Activated T-cell treated with anti-CD3 and anti-CD28 coated beads for 48 hours (primary cell): ENCODE measurements at places on chromosomes 13 and 19.

- DNase-seq, result no peak
These were observed 72.6 kb downstream of the DNAJC3 start for GRCh38 chr13:95749545-95749944.

DNA sequence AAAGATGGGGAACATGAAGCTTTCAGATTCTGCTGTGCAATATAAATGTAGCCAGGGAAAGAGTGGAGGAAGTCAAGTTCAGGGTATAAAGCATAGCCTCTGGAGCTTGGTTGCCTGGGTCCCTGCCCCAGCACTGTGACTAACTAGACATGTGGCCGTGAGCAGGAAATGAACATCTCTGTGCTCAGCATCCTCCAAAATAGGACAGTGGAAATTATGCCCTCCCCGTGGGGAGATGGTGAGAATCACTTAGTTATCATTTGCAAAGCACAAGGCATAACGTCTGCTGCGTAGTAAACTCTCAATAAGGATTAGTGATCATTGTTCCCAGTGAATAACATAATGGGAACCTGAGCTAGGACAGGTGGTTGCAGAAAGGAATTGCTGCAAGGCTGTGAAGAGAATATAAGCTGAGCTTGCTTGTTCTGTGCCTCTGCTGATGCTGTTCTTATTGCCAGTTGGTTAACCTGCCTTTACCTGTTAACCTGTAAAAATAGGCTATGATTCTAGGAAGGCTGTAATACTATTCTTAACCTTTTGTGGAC, 441.0 kb downstream of the COG6 start:
- peak; percentile 19 for DNase-seq

DNA sequence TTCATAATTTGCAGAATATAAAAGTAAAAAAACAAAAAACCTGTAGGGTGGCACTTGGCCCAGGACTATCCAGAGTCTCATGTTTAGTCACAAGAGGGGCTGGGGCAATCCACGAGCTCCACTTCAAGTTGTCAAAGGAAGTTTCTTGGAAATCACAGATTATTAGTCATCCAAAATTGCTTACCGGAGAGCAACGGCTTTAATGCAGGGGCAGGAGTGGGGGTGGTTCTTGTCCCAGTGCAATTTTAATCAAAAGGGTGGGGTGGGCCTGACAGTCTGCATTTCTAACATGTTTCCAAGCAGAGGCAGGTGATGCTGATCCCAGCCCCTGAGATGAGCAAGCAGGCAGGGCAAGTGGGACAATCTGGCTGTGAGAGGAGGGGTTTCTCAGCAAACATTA, 233.9 kb downstream of the ABCC4 start:
- DNase-seq, result no peak

DNA sequence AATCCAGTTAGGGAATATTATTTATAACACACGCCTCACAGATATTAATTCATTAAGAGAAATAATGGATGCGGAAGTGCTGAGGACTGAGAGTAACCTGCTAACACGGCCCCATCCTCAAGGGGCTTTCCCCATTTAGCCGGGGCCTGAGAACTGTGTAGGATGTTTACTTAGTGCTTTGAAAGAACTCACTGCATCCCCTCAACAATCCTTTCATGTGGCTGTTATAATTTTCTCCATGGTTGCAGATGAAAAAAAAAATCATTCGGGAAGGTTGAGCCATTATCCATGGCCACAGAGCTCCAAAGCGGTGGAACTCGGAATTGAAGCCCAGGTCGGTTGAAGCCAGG, 98.2 kb downstream of the ING1 start:
- DNase-seq, result no peak

- DNase-seq, result no peak
These were observed 530.4 kb downstream of the MYO16 start for GRCh38 chr13:109159650-109160309.

DNA sequence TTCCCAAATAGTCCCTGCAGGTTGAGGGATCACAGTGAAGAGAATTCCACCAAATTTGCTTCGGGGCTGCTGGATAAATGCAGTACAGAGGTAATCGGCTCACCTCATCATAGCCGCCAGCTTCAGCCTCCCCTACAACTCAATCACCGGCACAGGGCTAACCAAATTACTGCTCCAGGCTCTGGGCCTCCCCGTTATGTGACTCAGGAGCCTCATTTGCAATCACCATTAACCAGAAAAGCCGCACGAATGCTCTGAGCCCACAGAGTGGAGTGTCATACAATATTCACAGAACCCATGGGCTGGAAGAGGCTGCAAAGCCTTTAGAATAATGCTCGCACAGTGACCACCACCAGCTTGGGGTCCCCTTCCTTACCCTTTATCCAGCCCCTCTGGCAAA, 4.9 kb downstream of the SIAH3 start:
- DNase-seq, result no peak

DNA sequence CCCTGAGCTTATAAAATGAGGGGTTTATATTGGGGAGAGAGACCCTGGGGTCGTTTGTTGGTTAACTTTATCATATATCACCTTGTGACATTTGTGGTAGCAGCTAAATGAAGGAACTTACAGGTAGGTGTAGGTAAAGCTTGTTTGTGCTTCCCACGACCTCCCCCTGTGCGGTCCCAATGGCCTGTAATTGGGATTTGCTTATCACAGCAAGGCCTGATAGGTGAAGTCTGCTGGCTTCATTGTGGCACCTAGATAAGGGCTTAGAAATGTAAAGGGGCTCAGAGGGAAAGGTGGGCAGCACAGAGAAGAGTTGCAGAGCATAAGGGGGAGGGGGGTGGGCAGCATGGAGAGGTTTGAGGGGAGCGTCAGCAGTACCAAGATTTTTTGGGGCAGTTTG, 35.5 kb upstream of the MLNR start:
- DNase-seq, result no peak

GRCh38 chr19:961866-962620, 22.1 kb upstream of the WDR18 start:
- no peak for DNase-seq

- DNase-seq, result no peak
These were observed 98.8 kb downstream of the EPSTI1 start for GRCh38 chr13:42893214-42893671.

DNA sequence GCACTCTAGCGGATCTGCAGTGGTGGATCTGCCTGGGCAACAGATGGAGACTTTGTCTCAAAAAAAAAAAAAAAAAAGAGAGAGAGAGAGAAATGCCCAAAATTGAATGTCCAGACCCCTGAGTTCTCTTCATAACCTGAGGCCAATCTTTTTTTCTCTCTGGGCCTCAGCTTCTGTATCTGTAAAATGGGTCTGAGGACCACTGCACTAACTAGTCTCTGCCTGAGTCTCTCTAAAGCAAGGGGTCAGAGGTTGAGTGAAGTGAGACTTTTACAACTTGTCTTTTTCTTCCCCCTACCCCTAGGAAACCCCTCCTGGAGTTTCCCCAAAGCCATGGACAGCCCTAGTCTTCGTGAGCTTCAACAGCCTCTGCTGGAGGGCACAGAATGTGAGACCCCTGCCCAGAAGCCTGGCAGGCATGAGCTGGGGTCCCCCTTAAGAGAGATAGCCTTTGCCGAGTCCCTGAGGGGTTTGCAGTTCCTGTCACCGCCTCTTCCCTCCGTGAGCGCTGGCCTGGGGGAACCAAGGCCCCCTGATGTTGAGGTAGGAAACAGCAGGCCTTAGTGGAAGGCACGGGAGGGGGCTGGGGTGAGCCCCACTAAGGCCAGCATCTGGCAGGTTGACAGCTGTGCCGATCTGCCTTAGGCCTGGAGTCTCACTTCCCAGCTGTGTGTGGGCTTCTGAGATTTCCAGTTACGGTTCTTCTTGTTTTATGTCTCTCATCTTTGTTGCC, 1.8 kb downstream of the TMEM91 start:
- DNase-seq, result no peak

DNA sequence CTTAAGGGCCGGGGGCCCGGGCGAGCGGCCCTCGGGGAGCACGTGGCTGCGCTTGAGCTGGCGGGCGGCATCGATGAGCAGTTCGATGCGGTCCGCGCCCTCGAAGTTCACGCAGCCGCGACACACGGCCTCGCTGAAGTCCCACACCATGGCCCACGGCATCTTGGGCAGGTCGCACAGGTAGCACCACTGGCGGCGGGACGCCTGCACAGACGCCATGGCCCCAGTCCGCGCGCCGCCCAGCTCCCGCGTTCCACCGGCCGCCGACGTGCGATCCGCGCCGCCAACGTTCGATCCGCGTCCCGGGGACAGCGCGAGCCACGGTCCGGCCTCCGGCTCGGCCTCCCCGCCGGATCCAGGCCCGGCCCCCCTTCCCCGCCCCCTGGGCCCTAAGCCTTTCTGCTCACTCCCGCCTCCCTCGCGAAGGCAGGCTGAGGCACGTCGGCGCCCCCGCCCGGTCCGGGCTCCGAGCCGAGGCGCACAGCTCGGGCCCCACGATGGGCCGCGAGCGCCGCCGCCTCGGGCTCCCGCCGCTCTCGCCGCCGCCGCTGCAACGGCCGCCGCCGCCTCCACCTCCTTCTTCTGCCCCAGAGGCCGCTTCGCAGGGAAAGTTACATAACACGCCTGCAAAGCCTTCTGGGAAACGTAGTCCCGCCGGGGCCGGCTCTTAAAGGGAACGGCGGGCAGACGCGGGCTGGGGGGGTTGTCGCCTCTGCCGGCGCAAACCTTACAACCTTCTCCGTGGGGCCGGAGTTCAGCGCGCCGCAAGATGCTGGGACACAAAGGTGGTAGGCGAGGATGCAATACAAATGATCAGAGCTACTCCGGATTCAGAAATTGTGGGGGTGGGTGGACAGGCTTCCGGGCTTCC, at the start of gene IRF2BP1:
TSS of gene IRF2BP1 (minus strand) at position 586 of the 871 bp plus-strand sequence. CDS start at position 219, 367 bp downstream.
- DNase-seq, result peak; percentile 82

DNA sequence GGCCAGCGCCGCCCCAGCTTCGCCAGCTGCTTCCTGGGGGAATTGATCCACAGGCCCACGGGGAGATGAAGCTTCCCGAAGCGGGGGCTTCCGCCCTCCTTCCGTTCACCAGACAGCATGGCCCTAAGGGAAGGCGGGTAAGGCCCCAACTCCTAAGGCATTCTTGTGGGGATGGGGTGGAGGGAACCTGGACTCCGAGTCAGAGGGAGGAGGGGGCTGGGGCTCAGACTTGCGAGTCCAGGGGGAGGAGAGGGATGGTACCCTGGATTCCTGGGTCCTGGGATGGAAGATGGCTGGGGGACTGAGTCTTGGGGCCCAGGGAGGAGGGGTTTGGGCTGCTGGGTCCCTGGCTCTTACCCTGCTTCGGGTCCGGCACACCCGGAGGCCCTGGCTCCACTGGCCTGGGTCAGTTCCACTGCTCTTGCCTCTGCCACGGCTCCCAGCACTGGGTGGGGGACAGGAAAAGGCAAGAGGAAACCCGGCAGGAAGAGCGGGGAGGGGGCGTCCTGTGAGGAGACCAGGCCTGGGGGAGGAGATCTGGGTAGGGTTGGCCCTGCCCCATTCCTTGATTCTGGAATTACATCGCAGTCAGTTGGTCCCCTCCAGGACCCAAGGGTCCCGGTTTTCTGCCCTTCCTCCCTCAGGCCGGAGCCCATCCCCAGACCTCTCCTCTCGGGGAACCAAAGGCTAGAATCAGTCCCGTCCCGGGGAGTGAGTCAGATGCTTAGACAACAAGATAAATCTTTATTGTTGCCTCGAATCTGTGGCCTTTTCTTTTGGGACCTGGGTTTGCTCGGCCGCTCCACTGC, at the start of gene RASIP1:
TSS of gene RASIP1 (minus strand) at position 447 of the 809 bp plus-strand sequence. CDS start at position 119, 328 bp downstream.
- no peak for DNase-seq

DNA sequence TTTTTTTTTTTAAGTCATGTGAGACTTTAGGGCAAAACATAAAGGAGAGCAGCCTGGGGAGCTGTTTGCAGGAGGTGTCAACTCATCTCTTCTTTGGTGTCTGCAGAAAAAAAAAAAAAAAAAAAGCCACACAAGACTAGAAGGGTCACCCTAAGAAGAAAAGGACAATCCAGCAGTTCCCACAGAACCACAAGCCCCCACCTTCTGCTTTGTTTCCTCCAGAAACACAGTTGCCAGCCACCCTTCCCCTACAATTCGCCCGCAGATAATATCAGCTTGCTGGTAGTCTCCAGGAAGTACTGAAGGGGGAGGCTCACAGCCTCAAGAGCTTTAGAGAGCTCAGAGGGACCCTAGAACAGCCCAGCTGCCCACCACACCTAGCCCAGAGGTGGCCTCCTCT, 22.3 kb upstream of the ZBTB7A start:
- no peak for DNase-seq

- no peak for DNase-seq
These were observed 1407.1 kb downstream of the UQCRFS1 start for GRCh38 chr19:27805848-27806247.

- DNase-seq, result no peak
These were observed 59.6 kb downstream of the CDADC1 start for GRCh38 chr13:49307365-49307764.

- no peak for DNase-seq
These were observed 28.3 kb downstream of the PEX11G start for GRCh38 chr19:7460562-7460966.

GRCh38 chr13:32314271-32315237, 609 bp downstream of the ZAR1L start:
- peak; percentile 29 for DNase-seq

DNA sequence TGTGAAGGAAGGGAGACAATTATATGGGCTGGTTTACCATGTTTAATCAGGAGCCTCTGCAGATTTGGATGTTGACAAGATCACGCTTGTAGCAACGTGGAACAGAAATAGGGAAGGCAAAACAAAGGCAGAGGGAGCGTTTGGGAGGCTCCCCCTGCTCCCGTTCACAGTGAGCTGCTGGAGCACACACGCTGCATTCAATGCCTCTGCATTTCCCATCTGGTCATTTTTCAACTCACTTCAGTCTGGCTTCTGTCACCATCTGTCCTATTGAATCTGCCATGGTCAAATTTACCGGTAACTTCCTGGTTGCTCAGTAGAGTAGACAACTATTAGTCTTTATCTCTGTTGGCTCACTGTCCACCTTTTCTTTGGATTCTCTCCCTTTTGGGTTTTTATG, 91.0 kb downstream of the NHLRC3 start:
- DNase-seq, result no peak

- DNase-seq, result no peak
These were observed 173.5 kb downstream of the PCCA start for GRCh38 chr13:100262404-100262803.

- DNase-seq, result peak; percentile 87
These were observed 11.0 kb downstream of the MOB3A start for GRCh38 chr19:2084993-2085720.

- DNase-seq, result no peak
These were observed 106.5 kb upstream of the SGCG start for GRCh38 chr13:23074075-23074828.

- DNase-seq, result no peak
These were observed 814 bp downstream of the NBEA start for GRCh38 chr13:34942732-34943435.

DNA sequence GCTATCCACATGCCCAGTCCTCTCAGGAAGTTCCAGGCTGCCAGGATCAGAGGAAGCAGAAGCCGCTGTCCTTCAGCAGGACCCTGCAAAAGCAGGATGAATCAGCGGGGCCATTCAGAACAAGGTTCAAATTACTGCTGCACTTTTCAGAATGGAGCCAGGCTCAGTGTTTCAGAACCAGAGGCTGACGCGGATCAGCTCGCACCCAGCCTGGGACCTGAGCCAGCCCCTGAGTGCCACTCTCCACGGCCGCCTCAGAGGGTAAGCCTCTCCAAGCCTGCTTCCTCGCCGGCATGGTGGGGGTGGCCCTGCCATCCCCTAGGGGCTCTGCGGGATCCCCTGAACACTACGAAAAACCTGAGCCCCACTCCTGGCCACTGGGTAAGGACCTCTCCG, 24.7 kb downstream of the RASA3 start:
- no peak for DNase-seq

GRCh38 chr13:76733671-76734070, 152.5 kb downstream of the KCTD12 start:
- DNase-seq, result no peak
